ENCODE measurements at places on chromosomes 1 and 21.
A peak's percentile ranks its signal among the peaks of the same experiment; 100 is the strongest.

- no peak for DNase-seq
Observed at GRCh38 chr1:59397139-59397858, 100.4 kb downstream of the FGGY start.

- no peak for DNase-seq
Observed at GRCh38 chr1:16017461-16018303, at the start of gene HSPB7. HSPB7 (minus strand) TSS chr1:16018043; CDS start chr1:16017963, 80 bp downstream.

DNA sequence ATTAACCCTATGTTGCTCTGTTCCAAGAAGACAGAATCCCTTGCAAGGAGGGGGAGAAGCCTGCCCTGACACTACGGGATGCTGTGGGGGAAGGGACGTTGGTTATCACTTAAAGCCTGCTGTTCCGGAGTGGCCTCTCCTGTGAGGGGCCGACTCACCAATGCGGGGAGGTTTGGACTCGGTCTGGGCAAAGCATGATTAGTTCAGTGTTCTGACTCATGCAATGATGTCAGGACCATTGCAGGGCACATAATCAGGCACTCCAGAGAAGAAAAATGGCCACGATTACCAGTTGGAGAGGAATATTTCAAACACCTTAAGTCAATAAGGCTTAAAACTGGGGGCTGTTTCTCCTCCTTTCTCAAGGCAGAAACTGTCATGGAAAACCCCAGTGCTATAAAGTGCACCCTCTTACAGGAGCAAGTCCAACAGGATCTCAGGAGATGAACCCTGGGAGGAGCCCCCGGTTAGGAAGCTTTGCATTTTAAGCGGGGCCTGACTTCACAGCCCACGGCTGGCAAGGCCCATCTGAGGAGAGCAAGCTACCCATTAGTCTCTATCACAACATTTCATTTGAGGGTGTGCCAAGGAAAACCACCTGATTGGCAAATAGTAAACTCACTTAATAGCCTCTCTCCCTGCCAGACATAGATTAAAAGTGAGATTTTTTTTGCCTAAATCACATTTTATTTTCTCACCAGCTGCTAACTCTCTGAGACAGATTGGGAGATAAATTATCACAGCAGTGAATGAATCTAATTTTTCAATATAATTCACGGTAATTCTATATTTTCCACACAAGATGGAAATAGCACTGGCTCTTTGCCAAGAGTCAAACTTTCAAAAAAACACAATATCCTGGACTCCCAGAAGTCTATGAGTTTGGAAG is 202.5 kb downstream of the C1orf94 start:
- DNase-seq, result no peak

- DNase-seq, result no peak
Observed at GRCh38 chr1:179821524-179821923, 56.1 kb downstream of the TOR1AIP2 start.

- DNase-seq, result no peak
Observed at GRCh38 chr21:21605521-21605920, 607.3 kb downstream of the NCAM2 start.

GRCh38 chr21:14260174-14260764 is 44.3 kb downstream of the RBM11 start:
- no peak for DNase-seq

GRCh38 chr1:112528076-112528475 is 19.3 kb downstream of the WNT2B start:
- no peak for DNase-seq

GRCh38 chr1:226912587-226913176 is 27.4 kb upstream of the COQ8A start:
- peak; percentile 45 for DNase-seq

- no peak for DNase-seq
Observed at GRCh38 chr21:41447356-41447755, 21.3 kb downstream of the MX1 start.

DNA sequence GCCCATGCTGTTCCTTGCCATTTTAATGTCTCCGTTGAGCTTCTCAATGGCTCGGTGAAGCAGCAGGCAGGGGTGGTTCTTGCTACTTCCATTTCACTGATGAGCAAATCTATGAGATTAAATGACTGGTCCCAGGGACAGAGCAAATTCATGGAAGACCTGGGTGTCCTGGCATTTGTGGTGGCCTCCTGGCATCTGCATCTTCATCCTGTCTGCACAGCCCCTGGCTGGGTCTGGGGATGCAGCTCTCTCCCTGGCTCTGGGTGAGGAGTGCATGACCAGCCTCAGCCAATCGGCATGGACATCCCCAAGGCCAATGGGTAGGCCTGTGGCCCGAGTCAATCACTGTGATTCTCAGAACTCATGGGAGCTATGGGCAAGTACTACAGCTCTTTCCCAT is 261.7 kb downstream of the KCNJ6 start:
- DNase-seq, result no peak

- DNase-seq, result no peak
Observed at GRCh38 chr1:179588425-179589024, 3.1 kb upstream of the TDRD5 start.

DNA sequence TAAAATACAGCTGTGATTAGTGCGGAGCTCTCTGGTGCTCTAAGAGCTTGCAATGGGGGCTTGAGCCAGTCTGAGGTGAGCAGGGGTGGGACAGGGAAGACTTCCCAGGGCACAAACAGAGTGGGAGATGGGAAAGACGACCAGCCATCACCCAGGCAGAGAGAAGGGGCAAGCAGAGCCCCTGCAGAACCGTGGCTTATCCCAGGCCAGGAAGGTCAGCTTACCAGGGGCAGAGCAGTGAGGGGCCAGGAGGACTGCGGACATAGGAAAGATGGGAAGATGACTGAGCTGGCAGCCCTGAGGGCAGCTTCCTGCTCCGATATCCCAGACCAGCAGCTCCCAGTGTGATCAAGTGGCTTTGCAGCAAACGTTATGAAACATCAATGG is 55.4 kb upstream of the IFFO2 start:
- no peak for DNase-seq

DNA sequence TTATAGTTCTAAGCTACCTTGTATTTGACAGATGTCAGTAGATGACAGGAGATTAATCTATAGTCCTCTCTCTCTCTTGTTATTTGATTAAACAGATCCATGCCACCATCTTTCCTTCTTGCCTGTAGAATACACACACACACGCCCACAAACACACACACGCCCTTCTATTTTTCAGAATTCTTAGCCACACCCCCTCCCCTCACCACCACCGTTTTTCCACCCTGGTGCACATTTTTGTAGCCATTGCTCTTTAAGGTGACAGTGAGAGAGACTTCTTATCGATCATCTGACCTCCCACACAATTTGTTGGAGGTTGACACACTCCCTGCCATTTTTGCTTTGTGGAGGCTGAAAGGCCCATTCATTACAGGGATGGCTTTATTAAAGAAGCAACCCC is 123.2 kb downstream of the NTNG1 start:
- no peak for DNase-seq

- DNase-seq, result peak; percentile 50
Observed at GRCh38 chr1:2311184-2312032, 79.9 kb downstream of the MORN1 start.

GRCh38 chr1:20792196-20792595 is 5.1 kb upstream of the HP1BP3 start:
- no peak for DNase-seq

GRCh38 chr1:210144736-210145135 is 87.9 kb upstream of the SERTAD4 start:
- DNase-seq, result no peak

- DNase-seq, result no peak
Observed at GRCh38 chr1:146036965-146037646, 15.6 kb upstream of the HJV start.

DNA sequence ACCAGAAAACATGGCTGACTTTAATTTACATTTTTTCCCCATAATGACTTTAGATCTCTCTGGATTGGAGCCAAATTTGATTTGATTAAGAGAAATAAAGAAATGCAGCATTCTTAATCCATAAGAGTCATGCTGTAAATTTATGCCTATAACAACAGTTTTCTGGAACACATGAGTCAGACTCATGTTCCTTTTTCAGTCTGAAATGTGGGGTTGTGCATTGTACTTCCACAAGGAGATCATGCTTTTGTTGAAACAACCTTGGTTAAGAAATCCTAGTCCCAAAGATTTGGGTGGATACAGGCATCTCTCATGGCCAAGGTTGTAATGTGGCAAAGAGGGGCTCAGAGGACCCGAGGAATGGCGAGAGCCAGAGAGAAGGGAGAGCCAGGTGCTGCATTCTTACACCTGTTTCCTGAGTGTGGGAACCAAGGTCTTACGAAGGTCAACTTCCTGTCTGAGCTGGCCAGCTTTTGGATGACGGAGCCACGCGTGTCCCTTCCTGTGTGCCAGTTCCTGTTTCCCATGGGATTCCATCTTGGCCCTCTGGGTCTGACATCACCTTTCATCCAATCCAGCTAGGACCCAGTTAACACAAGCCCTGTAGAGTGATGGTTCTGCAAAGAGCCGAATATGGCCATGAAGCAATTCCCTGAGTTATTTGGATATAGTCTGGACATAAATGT is 23.1 kb downstream of the CLDN14 start:
- DNase-seq, result no peak

DNA sequence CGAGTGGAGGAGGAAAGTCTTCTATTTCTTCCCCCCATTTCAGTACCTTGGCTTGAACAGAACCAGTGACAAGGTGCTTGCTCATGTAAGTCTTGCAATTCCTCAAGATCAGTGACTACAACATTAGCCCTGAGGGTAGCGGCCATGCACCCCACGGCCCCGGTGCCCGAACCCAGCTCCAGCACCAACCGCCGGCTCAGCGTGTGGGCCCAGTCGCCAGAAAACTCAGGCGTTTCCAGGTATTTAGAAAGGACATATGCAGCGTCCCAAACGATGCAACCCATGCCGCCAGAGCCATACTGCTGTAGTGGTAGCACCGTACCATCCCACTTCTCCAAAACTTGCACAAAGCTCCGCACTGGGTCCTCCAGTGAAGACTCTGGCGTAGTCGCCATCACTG is 11.2 kb upstream of the MANEAL start:
- DNase-seq, result no peak

- DNase-seq, result no peak
Observed at GRCh38 chr1:43101061-43101460, 71.0 kb downstream of the EBNA1BP2 start.

Measured in iPS DF 6.9 (cell line).